ENCODE measurements at places on chromosomes 6 and 20.

- DNase-seq: no peak
These were observed 14.4 kb downstream of the ADTRP start for GRCh38 chr6:11764250-11764604.

DNA sequence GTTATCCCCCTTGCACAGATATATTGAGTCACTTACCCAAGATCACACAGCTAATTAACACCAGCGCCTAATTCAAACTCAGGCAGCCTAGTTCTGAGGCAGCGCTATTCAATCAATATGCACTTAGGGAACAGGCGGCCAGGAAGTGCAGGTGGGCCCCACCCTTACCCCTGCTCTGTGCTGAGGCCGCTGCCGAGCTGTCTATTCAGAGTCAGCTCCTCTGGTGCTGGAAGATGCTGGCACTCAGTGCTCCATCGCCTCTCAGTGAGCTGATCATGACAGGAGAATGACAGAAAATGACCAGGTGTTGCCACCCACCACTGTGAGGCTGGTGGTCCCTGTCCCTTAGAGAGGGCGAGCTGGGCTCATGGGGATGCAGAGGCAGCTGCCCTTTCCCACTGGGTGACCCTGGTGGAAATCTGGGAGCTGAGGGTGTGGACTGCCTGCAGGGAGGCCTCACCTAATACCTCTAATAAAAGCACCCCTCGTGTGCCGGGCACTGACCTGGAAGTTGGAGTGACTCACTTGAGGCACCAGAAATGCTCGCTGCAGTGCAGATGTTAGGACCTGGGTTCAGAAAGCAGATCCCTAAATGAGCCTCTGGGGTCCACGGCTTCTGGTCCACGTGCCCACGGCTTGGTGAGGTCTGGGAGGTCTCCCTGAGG lies 42.5 kb upstream of the CD93 start:
- DNase-seq: no peak

DNA sequence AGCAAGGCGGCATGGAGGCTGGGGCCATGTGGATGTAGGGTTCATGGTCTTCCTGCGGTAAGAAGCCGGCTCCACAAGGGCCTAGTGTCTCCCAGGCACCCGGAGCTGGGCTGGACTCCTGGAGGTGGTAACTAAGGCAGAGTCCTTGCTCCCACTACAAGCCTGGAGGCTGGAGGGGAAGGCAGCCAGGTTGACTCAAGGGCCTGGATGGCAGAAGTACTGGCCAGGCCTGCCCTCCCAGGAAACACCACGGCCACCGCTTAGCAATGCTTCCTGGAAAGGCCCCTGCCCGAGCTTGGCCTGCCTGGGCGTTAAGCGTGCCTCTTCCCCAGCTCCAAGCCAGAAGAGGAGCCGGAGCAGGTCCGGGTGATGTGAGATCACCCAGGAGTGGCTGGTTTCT lies 182.0 kb downstream of the ZDHHC14 start:
- DNase-seq: no peak

- DNase-seq: no peak
These were observed 47.1 kb upstream of the ENTPD6 start for GRCh38 chr20:25148181-25148981.

DNA sequence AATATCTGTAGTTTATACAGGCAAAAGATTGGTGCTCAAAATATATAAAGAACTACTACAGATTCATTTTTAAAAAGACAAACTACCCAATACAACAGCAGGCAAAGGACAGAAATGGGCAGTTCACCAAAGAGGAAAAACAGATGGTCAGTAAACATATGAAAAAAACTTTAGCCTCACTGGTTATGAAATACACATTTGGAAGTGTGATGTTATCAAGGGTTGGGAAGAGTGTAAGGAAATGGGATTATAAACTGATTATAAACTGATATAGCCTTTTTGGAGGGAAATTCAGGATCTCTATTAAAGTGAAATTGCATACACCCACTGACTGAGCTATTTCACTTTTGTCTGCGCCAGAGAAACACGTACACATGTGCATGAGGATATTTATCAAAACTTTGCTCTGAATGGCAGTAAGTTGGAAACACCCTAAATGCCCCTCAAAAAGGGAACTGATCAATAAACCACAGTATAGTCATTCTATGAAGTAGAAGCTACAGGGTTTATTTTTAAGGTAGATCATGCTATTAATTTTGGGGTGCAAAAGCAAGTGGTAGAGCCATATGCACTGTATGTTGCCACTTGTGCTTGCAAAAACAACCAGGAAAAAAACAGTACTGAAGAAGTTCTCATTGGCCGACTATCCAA lies 32.2 kb upstream of the ARFGEF2 start:
- DNase-seq: no peak

- peak; percentile 70 for DNase-seq
These were observed at the start of gene NECAB3 for GRCh38 chr20:33674294-33675135. NECAB3 (minus strand) TSS chr20:33674428; CDS start chr20:33674352, 76 bp downstream.

- DNase-seq: no peak
These were observed 33.0 kb downstream of the AKIRIN2 start for GRCh38 chr6:87669051-87669450.

DNA sequence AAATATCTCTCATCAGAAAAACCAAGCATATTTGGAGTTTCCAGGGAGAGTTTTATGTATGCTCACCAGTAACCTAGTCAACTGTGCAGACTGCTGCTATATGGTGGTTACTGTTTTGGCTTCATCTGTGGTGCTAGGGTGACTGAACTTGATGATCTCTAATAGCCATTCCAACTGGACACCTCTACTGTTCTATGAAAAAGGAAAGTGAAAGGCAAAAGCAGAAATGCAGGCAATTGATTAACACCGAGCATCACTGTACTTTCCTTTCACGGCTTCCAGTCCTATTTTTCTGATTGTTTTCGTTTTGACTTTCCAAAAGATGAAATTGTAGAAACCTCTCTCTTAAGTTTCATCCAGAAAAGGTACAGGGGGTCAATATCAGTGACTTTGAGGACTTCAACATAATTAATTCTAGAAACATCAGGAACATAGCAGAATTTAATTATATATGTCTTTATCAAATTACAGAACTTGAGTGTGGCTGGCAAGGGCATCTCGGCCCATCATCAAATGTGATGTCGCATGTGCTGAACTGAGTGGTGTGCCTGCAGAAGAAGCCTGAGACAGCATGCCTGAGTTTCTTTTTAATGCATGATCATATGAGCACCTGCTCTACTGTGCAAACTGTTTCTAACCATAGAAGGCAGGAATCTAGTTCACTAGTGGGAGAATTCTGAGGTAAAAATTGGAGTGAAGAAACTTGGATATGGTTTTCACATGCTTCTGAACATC lies 464.3 kb upstream of the FLRT3 start:
- no peak for DNase-seq

DNA sequence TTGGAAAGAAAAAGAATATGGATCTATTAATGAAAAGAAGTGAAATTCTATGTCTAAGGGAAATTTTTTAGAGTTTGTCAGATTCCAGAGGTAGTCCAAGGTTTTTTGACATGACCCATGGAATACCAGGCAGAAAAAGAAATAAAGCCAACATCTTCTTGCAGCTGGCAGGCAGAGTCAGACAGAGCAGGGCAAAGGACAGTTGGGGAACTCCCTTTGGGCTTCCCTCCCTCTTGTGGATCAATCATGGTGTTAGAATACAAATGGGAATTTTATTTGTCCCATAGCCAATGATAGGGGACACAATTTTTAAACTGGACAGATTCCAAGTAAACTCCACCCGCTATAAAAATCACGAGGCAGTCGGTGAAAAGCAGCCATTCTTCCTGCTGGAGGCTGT lies 92.1 kb upstream of the TAB2 start:
- DNase-seq: no peak

GRCh38 chr6:158830736-158831135 lies 11.6 kb upstream of the EZR start:
- no peak for DNase-seq

DNA sequence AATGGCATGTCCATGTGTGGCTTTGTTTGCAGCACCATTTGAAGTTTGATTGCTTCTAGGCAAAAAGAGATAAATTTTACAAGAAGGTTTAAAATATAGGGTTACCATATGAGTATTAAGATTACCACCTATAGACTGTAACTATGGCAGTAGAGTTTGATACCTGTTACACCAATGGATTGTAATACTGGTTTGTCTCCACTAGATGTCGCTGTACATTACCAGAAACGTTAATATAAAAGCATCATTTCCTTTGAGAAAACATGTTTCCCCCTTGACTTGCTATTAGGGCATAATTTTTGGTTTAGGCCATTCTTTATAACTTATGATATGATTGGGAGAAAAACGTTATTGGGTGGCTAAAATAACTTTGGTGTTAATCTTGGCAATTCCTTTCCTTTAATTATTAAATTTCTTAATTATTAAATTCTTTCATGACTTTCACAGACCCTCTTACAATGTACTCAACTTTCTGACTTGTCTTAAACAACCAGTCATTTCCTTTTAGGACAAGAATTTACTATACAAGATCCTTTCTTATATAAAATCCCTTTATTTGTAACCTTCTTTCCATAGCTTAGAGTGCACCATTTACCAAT lies 42.8 kb downstream of the HLA-DPB1 start:
- peak; percentile 28 for DNase-seq

DNA sequence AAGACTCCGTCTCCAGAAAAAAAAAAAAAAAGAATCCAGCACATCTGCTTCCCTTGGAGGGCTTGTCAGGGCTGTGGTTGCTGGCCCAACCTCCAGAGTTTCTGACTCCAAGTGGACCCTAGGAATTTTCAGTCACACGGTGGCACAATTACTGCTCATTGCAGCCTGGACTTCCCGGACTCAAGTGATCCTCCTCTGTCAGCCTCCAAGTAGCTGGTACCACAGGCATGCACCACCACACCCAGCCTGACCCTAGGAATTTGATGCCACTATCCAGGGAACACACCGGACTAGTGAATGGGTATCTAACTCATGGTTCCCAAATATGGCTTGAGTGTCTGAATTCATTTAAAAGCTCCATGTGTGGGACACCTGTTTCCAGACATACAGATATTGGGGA lies 9.8 kb upstream of the MAPRE1 start:
- no peak for DNase-seq

GRCh38 chr20:59163631-59164530 lies at the start of gene ZNF831:
ZNF831 (plus strand) TSS chr20:59163821; CDS start chr20:59191020, 27,199 bp downstream.
- no peak for DNase-seq

- DNase-seq: no peak
These were observed 94.9 kb downstream of the KCNB1 start for GRCh38 chr20:49387581-49387939.

DNA sequence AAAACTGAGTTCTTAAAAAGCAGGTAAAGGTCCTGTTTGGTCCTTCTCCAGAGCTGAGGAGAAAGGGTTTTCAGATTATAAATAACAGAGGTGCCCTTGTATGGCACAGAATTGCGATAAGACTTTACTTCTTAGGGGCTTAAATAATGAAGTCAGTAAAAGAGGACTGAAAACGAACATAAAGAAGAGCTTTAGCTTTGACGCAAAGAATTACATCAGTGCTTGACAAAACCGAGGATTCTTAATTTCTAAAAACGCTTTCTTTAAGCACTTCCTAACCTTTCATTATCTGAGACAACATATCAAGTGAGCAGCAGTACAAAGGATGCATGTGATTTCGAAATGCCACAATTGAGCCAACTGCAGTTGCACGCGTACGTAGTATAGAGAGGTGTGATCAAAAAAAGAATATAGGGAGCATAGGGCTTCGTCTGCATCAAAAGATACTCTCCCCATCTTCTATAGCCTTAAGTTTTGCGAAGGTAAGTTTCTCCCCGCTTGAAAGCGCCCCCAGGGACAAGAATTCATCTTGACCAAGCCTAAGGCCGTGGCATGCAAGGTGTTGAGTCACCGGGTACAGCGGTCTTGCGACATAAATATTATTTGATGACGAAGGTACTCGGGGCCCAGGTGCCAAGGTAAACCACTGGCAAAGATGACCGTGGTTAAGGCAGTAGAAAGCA lies 778 bp upstream of the LOC128125822 start:
- peak; percentile 61 for DNase-seq

DNA sequence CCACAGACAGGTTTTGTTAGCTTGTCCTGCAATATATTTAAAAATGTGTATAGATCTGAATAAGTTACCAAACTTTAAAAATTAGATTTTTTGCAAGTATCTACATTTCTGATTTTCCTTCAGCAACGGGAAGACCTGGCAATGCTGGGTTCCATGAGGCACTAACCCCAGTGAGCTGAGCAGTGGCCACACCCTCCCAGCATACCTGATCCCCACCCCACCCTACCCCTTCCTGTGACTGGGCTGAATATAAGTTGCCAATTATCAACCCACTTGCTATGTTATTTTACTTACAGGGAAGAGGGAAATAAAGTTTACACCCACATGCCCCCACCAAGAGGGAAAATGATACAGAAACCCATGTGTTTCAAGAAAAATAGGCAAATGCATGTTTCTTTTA lies 70.3 kb upstream of the RALGAPA2 start:
- DNase-seq: no peak

- DNase-seq: no peak
These were observed 121.7 kb downstream of the SYCP2 start for GRCh38 chr20:59811681-59812171.

- no peak for DNase-seq
These were observed 174.9 kb downstream of the ANKRD60 start for GRCh38 chr20:58053391-58054055.

GRCh38 chr20:8344106-8344505 lies 212.0 kb downstream of the PLCB1 start:
- no peak for DNase-seq

DNA sequence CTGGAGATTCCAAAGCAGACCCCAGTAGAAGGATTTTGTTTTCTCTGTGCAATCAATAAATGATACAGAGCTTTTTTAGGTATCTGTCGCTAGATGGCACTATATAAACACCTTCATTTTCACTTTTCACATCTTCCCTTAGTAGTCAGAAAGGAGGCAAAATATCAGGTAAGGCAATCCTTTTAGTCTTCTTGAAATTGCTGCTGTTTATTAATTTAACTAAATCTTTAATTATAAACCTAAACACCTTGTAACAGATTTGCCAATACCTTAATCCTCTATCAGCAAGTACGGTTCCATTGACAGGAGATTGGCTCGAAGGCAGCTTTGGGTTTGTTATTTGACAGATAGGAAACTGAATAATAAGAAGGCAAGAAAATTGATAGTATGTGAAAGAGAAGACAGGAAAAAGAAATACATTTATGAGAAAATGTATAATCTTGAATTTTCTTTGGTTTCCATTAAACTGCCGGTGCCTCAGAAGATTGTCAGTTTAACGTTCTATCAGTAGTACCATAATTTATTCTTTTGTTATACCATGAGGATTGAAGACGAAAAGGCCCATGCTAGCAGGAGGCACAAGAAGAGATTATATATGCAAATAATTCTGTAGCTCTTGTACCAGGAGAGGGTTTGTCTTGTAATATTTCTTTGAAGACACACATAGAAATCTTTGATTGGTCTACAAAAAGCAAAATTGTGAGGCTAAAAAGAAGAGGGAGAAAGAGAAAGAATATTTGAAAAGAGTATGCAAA lies 23.5 kb upstream of the IBTK start:
- peak; percentile 30 for DNase-seq

DNA sequence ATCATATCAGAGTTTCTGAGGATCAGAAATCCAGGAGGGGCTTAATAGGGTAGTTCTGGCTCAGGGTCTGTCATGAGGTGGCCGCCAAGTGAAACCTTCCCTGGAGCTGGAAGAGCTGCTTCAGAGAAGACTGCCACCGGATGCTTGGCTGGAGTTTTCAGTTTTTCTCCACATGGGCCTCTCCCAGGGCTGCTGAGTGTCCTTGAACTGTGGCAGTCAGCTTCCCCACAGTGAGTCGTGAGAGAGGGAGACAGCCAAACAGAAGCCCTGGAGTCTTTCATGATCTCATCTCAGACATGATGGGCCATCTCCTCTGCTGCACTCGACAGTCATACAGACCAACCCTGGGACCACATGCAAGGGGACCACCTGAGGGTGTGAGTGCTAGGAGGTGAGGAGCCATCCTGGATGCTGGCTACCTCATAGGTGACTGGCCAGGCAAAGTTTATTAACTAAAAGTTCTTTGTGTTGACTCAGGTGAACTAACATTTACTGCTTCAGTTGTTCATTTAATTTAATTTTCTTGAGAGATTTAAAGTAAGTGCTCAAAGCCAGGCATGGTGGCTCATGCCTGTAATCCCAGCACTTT lies 71.5 kb downstream of the SHLD1 start:
- no peak for DNase-seq

Measured in NCI-H1436 (cell line).